Skin of body (tissue), 3 donors: ENCODE measurements at places on chromosomes 16 and 17. TPM values are rescaled to one million over a fixed set of nuclear protein-coding genes. Genes with fewer than 3 reads are reported as not detected.

GRCh38 chr16:17633181-17633951, 162.6 kb upstream of the XYLT1 start:
- DNase-seq: no peak

The SDR42E2 gene
- not detected for total RNA-seq

The PLLP gene
- 0.69 TPM for total RNA-seq

GRCh38 chr17:31549525-31550388, 158.3 kb downstream of the RAB11FIP4 start:
- DNase-seq: peak; percentile 85

- no peak for DNase-seq
These were observed 661 bp downstream of the LRRC3C start for GRCh38 chr17:39927929-39928857.

DNA sequence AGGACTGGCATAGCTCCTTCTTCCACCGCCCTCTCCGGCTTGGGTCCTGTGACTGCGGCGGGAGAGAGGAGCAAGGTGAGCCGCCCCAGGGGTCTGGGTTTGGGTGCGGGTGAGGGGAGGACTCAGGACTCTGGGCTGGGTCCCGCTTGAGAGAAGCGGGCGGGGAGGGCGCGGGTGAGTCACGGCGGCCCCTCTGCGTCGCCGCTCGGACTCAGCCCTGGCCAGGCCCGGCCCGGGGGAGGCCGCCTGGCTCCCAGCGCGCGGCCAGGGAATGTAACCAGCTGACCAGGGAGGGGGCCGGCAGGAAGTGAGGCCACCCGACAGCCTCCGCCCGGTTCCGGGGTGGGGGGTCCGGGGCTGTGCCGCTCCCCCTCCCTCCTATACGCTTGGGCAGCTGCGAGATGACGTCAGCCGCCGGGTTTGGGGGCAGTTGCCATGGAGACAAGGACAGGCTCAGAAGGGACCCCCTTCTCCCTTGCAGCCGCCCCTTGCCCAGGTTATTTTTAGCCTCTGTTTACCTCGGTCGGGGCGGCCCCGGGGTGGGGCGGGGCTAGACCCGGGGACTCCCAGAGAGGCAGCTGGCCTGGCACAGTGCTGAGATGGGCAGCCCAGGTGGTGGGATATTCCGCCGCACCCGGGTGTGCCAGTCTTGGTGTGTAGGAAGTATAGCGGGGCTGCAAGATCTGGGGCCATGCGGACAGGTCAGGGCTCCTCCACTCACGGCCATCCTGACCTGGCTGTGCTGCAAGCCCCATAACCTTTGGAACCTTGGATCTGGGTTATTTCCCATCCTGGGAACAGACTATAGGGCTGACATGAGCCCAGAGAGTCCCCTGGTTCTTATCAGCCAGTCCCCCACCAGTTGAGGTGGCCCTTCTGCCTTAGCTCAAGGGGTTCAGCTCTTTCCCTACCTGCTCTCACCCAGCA, 1.6 kb downstream of the RIPOR1 start:
- DNase-seq: no peak

GRCh38 chr16:11201498-11202259, 54.3 kb downstream of the SOCS1 start:
- DNase-seq: no peak

GRCh38 chr17:75475144-75475835, 18.9 kb downstream of the TMEM94 start:
- no peak for DNase-seq

GRCh38 chr17:63349478-63350000, 96.6 kb downstream of the CYB561 start:
- DNase-seq: no peak

- no peak for DNase-seq
These were observed 563 bp downstream of the ZCCHC14 start for GRCh38 chr16:87492291-87492630.

- DNase-seq: no peak
These were observed 26.2 kb downstream of the C16orf78 start for GRCh38 chr16:49399594-49400364.

- no peak for DNase-seq
These were observed 26.5 kb downstream of the YPEL2 start for GRCh38 chr17:59357929-59358328.

DNA sequence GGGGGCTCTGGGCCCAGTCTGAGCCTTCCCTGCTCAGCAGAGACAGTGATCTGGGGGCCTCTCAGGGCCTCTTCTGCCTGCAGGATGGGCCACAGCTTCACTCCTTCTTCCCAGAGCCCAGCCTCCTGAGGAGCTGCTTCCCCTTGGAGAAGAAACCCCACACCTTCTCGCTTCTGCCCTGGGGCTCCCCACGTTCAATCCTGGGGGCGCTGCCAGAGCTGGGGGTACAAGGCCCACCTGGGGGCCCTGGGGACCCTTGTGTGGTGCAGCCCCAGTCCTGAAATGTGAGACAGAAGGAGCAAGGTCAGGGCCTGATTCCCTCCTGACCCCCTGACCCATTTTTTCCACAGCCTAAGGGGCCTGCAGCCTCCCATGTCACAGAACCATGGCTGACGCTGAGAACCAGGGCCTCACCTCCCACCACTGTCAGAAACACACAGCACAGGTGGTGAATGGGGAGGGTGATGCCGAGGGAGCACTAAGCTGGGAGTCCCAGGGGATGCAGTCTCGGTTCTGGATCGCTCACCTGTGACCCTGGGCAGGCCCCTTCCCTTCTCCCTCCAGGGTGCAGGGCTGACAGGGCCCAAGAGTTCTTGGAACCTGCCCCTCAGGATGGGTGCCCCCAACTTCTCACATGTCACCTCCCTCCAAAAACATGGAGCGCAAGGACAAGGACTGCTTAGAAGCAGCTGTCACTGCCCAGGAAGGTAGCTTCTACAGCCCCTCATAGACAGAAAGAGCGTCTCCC, 21.6 kb upstream of the MPO start:
- DNase-seq: no peak

The LGALS9B gene
- total RNA-seq: 1.2 TPM

The ZSCAN10 gene
- total RNA-seq: not detected

DNA sequence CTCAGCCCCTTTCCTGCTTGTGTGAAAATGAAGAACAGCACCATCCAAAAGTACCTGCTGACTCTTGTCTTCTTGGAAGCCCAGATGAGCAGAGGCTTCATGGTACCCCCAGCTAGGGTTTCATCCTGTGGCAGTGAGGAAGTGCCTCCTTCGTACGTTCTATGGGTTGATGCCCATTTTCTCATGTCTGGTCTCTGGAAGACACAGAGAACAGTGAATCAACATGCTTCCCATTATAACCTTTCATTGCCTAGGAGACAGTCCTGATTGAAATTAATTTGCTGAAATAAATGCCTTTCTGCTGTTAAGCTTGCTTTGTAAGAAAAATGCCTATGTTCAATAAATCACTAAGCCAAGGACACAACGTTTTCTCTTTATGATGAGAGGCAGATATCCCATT, 36.5 kb downstream of the RCVRN start:
- DNase-seq: no peak

The COPS3 gene
- total RNA-seq: 58.9 TPM

GRCh38 chr16:50146479-50147435, 6.3 kb upstream of the TENT4B start:
- DNase-seq: no peak

- DNase-seq: no peak
These were observed 14.4 kb upstream of the ATP2A3 start for GRCh38 chr17:3978421-3979289.

GRCh38 chr17:65181237-65182061, 44.3 kb downstream of the RGS9 start:
- DNase-seq: no peak

DNA sequence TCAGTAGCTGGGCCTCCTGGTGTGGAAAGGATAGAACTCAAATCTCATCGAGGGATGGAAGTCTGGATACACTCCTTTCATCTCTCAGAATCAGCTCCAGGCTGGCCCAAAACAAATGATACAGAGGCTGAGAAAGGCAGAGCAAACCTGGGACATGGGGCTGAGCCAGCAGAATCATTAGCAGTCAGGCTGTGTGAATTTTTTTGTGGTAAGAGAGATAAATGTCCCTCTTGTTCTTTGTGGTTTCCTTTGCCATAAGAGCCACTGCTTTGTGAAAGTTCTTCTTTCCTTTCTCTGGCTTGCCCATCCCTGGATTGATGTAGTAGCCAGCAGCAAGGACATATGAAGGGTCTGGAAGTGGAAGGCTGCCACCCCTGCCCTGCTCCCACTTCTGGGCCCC, 146.2 kb downstream of the CDH13 start:
- DNase-seq: no peak

DNA sequence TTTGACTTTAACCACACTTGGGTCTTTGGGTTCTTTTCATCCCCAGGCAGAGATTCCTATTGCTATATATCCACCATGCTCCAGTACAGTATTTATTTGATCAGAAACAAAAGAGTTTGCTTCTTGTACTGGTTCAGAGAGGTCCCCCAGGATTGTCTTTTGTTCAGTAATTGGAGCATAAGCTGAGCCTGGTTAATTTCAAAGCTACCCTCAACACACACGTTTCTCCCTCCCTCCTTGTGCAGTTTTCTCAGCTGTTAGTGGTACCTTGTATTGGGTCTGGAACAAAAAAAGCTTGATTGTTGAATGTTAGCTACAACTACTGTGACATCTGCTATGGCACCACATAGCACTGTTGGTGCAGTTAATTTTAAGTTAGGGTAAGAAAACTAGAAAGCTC, 50.0 kb downstream of the NUP93 start:
- DNase-seq: no peak

The MARVELD3 gene
- 3.0 TPM for total RNA-seq

DNA sequence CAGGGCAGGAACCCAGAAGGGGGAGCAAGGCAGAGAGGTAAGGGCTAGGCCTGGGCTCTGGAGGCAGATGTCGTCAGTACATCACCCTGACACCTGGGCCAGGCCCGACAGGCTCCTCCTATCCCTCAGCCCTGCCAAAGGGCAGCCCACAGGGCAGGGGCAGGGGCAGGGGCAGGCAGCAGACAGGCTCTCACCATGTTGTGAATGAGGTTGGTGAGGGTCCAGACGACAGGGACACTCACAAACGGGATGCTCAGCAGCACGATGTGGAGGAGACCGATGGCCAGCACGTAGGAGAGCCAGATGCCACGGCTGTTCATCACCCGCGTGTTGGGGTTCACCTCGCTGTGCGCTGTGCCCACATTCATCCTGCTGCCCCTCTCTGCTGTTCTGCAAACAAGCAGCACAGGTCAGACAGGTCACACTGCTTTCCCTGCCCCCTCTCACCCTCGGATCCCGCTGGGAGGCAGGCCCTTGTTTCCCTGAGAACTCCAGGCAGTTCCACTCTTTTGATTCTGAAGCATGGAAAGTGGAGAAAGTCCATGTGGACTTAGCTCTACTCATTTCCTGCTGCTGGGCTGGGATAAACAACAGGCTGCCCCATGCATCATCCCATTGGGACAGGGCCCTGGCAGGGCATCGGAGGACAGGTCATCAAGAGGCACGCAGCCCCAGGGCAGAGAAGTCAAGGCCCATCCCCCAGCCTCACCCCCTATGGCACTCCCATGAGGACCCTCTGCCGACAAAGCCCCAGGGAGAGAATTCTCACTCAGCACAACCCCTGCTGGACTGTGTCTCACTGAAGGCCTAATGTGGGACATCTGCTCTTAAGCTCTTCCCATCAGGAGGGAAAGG, 3.3 kb downstream of the ORMDL3 start:
- DNase-seq: no peak

GRCh38 chr17:19309701-19310100, 52.8 kb downstream of the B9D1 start:
- no peak for DNase-seq

The AATK gene
- total RNA-seq: 2.8 TPM

DNA sequence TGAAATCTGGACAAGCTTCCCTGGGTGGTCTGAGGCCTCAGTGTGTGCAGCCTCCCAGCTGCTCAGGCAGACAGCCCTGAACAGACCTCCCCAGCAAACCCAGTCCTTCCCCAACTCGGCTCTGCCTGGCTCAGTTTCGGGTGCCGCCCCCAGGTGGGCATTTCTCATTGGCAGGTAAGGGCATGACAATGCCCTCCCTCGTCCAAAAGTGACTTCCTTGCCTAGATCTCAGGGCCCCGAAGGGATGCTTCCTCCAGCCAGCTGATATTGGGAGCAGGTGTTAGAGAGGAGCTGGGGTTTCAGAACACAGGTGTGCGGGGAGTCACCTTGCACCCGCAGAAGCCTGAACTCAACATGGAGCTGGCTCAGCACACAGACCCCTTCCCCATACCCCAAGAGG, 3.8 kb upstream of the PPL start:
- DNase-seq: no peak

DNA sequence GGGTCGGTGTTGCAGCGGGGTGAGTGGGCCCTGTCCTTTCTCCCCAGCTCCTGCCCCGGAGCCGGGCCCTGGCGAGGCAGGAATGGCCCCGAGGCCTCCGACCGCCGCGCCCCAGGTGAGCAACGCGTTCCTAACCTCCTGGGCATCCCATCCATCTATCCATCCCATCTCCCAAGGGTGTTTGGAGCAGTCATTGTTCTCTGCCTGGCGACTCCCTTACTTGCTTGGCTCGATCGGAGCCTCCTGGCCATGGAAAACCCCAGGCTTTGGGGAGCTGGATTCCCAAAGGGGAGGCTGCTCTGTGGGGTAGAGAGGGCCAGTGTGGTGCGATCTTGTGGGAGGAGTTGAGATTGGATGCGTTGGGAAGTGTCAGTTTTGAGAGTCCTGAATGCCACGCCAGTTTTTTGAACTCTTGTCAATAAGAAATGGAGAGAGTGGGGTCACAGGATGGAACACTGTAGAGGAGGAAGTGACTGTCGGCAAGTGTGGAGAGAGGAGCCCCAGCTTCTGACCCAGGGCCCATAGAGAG, 684 bp downstream of the ZFP90 start:
- no peak for DNase-seq

GRCh38 chr16:81136390-81137335, 40.5 kb upstream of the GCSH start:
- no peak for DNase-seq

DNA sequence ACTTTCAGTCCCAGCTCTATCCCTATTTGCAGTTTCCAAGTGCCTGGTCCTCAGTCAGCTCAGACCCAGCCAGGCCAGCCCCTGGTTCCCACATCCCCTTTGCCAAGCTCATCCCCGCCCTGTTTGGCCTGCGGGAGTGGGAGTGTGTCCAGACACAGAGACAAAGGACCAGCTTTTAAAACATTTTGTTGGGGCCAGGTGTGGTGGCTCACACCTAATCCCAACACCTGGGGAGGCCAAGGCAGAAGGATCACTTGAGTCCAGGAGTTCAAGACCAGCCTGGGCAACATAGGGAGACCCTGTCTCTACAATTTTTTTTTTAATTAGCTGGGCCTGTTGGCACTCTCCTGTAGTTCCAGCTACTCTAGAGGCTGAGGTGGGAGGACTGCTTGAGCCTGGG, 1.7 kb downstream of the STH start:
- no peak for DNase-seq

DNA sequence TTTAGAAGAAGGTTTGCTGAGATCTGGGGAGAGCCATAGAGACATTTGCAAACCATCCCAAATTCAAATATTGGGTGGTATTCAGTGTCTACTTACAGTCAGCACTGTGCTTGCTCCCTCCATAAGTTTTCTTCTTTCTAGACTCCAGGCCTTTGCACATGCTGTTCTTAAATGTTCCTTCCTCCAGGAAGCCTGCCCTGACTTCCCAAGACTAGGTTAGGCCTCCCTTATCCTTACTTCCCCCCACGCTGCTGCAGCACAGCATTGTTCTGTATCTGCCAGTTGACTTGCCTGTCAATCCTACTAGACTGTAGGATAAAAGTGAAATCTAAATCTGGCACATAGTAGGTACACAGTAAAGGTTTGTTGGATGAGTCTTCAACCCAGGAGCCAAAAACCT, 53.4 kb downstream of the ASIC2 start:
- no peak for DNase-seq

- no peak for DNase-seq
These were observed 5.6 kb upstream of the CXCL16 start for GRCh38 chr17:4744999-4745969.

The CCDC92B gene
- total RNA-seq: 0.10 TPM

- no peak for DNase-seq
These were observed 172.0 kb upstream of the CIBAR2 start for GRCh38 chr16:85284141-85284817.
